Stimulated activated CD8-positive, alpha-beta memory T cell treated with anti-CD3 and anti-CD28 coated beads, Interleukin-4, amount 100 ng/mL, for 4 hours (primary cell): ENCODE measurements at places on chromosomes 5 and 9.

DNA sequence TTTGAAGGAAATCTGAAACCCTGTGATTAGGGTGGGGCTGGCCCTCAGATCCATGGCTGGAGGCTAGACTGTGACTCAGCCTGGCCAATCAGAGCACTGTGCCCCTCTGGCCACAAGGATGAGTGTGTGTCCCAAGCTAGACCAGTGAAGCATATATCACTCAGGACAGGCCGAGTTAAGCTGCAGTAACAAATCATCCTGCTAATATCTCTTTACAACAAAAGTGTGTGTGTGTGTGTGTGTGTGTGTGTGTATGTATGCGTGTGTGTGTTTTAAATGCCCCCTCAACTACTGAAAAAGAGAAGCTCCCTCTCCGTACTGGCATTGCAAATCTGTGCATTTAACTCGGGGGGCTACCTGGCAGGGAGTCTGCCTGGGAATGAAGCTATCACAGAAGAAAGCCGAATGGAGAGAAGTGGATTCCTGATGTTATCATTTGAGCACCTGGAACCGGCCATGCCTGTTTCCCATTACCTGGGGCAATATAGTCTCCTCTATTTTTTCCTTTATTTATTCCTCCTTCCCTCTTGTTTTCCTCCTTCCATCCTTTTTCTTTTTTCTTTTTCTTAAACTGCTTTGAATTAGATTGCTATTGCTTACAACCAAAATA, 25.6 kb downstream of the STC2 start:
- no peak for DNase-seq

GRCh38 chr5:177350776-177351391, 584 bp downstream of the LMAN2 start:
- no peak for DNase-seq

GRCh38 chr9:19255112-19255511, 24.6 kb downstream of the DENND4C start:
- no peak for DNase-seq

GRCh38 chr5:6812800-6813731, 99.8 kb downstream of the TENT4A start:
- DNase-seq = no peak

DNA sequence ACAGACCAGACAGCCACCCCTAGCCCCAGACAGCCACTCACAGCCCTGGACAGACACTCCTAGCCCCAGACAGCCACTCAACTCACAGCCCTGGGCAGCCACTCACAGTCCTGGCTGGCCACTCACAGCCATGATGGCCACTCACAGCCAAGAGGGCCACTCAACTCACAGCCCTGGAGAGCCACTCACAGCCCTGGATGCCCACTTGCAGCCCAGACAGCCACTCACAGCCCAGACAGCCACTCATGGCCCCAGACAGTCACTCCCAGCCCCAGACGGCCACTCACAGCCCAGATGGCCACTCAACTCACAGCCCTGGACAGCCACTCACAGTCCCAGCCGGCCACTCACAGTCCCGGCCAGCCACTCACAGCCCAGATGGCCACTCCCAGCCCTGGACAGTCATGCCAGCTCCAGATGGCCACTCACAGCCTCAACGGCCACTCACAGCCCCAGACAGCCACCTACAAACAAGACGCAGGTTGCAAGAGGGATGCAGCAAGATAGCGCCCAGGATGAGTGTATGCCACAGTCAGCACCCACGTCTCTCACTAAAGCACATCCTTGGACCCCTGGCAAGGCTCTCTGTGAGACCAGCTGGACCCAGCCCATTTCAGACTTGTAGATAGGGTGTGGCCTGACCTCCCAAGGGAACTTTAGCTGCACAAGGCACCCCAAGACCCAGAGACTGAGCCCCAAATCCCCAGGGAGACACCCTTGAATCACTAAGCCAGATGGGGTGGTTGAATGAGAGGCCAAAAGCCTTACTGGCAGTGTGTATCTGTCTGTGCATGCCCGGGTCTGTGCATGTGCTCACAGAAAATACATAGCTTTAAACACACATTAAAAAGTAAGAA, 22.4 kb downstream of the ZDHHC11B start:
- DNase-seq = no peak
